Activated CD4-positive, alpha-beta T cell treated with anti-CD3 and anti-CD28 coated beads for 36 hours (primary cell): ENCODE measurements at places on chromosomes 16 and 17.

DNA sequence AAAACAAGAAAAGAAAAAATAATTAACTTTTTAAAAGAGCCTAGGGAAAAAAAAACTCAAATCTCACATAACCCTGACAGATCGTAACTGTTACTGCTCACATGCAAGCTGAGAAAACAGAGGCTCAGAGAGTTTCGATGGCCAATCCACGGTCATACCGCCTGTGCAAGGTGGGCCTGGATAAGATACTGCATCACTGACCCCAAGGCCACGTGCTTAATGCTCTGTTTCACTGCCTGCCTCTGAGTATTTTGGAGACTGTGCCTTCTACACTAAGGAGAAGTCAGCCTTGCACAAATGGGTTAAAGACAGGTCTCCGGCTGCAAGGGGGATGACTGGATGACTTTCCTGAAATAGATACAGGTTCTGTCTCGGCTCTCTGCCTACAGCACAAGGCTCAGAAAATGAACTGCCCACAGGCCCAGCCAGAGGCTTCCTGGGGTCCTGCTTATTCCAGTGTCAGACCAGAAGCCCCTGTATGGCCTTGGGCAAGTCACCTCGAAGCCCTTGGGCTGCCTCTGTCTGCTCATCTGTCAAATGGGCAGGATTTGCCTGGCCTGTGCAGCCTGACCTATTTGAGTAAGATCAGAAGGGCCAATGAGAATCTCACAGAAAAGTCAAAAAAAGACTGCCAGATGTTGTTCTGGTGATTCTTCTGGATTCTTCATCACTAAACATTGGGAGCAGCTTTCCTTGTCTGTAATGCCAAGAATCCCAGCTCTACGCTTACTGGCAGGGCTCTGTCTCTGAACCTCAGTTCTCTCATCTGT is 25.8 kb downstream of the CNGB1 start:
- no peaks in the 10 kb centered on the region for H3K36me3 ChIP-seq
- no peaks in the 10 kb centered on the region for H3K4me1 ChIP-seq
- no peak overlapping the region for H3K4me3 ChIP-seq
- DNase-seq, result no peak
- no peak overlapping the region for H3K27ac ChIP-seq

DNA sequence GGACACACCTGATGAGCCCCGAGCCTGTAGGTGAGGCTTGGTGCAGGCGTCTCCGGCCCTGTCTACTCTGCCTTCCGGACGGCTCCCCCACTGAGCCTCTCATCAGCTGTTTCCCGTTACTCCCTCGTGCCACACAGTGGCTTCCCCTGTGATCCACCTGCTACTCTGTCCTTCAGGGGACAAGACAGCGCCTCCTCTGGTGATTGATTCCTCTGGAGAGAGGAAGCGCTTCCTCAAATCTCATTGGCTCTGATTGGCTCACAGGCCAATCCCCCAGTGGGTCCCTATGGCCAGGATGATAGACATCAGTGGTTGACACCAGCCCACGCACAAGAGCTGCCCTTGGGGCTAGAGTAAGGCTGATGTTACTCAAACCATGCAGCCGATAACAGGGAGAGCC is 24.0 kb downstream of the RNF213 start:
- H3K36me3 ChIP-seq, result peaks cover 45% of the 10 kb centered on the region
- no peak for DNase-seq
- peak overlapping the region; percentile 0 for H3K27ac ChIP-seq
- H3K4me3 ChIP-seq, result no peak overlapping the region
- H3K27me3 ChIP-seq, result no peaks in the 10 kb centered on the region
- peaks cover 5% of the 10 kb centered on the region for H3K4me1 ChIP-seq

DNA sequence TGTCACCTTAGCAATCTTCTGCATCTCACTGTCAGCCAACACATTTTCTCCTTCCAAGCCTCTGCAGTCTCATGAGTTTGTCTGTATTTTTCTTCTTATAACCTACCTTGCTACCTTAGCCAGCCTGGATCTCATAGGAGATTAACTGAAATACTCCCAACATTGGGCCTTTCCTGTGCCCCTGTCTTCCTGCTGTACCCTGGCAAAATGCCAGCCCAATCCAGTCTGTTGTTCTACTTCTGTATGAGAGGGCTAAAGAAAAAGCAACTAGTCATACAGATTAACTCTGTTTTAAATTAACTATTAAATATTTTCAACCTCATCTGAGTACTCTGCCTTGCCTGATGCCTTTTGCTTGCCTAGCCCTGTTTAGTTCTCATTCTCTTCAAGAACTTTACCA is 18.4 kb downstream of the GOSR1 start:
- DNase-seq, result no peak
- no peak overlapping the region for H3K4me3 ChIP-seq
- no peak overlapping the region for H3K27ac ChIP-seq
- H3K36me3 ChIP-seq, result peaks cover 60% of the 10 kb centered on the region

DNA sequence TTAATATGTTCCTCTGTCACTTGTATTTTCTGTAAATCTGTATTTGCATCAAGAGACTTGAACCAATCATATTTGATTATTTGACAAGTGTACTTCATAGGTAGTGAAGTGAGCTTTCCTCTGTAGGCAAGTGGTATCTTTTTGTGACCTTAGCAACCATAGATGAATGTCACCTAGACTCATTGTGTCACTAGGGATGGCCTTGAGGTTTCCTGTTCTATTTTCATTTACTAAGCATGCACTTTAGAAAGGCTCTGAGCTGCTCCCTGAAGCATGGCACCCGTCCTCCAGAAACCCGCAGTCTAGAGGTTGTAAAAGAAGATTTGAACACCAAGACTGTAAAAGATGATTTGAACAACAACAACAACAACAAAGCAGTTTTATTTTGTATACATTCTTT is 151.7 kb downstream of the PRKCB start:
- peaks cover 16% of the 10 kb centered on the region for H3K36me3 ChIP-seq
- H3K4me3 ChIP-seq, result no peak overlapping the region
- H3K27me3 ChIP-seq, result no peaks in the 10 kb centered on the region
- H3K4me1 ChIP-seq, result peaks cover 11% of the 10 kb centered on the region
- DNase-seq, result no peak

GRCh38 chr16:50675686-50676610 is 5.2 kb downstream of the SNX20 start:
- DNase-seq, result no peak
- H3K4me1 ChIP-seq, result peaks cover 44% of the 10 kb centered on the region
- no peak overlapping the region for H3K4me3 ChIP-seq

DNA sequence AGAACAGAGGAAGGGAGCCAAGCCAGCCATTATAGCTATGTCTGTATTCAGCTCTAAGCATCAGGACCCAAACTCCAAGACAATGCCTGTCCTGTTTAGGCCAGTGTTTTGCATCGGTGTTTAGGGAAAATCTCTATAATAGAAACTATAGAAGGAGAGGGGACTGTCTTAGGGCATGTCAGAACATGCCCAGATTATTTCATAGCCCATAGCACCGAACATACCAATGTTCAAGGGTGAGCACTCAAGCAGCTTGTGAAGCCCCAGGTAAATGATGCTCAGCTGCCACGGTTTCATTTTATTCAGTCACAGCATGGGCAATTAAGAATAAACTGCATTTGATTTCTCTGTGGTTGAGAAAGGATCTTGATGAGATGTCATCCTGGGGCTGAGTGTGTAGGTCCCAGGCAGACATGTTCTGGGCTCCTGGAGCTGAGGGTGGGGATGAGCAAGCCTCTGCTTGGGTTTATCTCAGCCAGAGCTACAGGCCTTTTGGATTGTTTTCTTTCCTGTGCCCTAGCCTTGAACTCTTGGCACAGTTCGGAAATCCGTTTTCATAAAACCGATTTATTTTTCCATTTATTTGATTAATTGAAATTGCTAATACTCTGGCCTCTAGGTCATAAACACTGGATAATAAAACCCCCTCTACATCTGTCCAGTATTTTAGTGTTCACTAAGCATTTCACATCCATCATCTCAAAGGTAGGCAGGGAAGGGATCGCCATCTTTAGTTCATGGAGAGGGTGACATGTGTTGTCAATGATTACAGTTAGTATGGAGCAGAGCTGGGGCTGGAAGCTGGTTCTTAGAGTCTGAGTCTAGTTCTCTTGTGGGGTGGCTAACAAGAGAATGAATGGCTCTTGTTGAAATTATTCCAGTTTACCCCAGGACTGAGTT is 290.7 kb upstream of the ASIC2 start:
- H3K4me1 ChIP-seq, result no peaks in the 10 kb centered on the region
- no peak overlapping the region for H3K4me3 ChIP-seq
- no peak for DNase-seq
- H3K27ac ChIP-seq, result no peak overlapping the region

- H3K4me3 ChIP-seq, result peak overlapping the region; percentile 96
- peaks cover 21% of the 10 kb centered on the region for H3K36me3 ChIP-seq
- H3K27me3 ChIP-seq, result no peaks in the 10 kb centered on the region
These were observed 290 bp downstream of the TOB1 start for GRCh38 chr17:50865868-50866260.

GRCh38 chr17:79065105-79065670 is 9.4 kb upstream of the ENGASE start:
- no peaks in the 10 kb centered on the region for H3K27me3 ChIP-seq
- no peak overlapping the region for H3K4me3 ChIP-seq
- H3K4me1 ChIP-seq, result peaks cover 2% of the 10 kb centered on the region
- peak; percentile 62 for DNase-seq

DNA sequence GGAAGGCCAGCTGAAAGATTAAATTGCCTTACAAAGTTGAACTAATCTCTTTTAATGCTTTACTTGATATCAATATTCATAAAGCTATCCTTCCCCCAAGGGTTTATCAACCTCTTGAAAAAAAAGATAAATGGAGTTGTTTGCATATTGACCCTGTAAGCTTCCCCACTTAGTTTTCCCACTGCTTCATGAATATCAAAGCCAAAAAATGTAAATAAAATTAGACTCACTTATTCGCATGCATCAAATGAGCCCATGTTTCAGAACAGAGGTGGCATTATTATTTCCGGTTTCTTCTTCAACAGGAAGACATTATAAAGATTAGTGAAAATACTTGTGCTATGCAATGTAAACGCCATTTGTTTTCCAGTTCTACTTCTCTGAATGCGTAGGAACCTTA is 150.7 kb downstream of the CDH11 start:
- no peak for DNase-seq
- no peak overlapping the region for H3K27ac ChIP-seq
- H3K4me1 ChIP-seq, result no peaks in the 10 kb centered on the region
- H3K27me3 ChIP-seq, result no peaks in the 10 kb centered on the region
- H3K36me3 ChIP-seq, result no peaks in the 10 kb centered on the region
- H3K4me3 ChIP-seq, result no peak overlapping the region

DNA sequence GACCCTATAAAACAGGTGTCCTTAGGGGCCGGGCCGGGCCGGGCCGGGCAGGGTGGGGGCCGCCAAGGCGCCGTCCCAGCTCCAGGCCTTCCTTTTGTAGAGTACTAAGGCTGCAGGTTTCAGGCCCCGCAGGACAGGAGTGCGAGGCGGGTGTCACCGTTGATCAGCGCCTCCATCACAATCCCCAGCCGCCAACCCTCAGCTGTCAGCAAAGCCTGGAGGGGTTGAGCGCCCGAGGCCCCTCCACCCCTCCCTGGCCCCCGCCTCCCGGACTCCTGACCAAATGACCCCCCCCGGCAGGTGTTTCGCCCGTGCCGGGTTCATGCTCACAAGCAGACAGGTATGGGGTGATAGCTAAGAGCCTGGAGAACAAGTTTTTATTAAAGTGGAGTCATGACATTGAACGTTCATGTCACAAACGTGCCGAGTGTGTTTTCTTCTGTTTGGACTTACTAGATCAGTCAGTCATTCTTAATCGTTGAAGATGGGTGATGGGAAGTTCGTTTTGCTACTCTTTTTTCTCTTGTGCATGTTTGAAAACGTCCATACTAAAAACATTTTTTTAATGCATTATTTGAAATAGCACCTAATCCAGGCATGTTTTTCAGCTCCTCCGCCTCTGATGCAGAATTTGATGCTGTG is 534 bp downstream of the ARL2BP start:
- H3K4me3 ChIP-seq, result peak overlapping the region; percentile 86
- peaks cover 15% of the 10 kb centered on the region for H3K36me3 ChIP-seq
- peak; percentile 53 for DNase-seq
- H3K27ac ChIP-seq, result no peak overlapping the region
- H3K27me3 ChIP-seq, result no peaks in the 10 kb centered on the region

DNA sequence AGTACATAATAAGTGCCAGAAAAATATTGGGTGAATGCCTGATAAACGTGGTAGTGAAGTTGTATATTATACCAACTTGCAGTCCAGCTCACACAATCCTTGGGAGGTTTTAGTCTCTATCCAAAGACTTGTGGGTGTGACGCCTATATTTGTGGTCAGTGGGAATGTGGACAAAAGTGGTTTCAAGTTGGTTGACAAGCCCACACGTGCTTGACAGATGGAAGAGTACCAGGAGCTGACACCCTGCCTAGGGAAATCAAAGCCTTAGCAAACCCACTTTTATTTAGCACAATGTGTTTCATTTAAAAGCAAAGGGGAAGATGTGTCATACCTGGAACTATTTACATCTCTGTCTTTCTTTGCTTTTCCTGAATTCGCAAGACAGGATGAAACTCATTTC is 79.0 kb downstream of the CA10 start:
- no peak overlapping the region for H3K4me3 ChIP-seq
- no peaks in the 10 kb centered on the region for H3K4me1 ChIP-seq
- DNase-seq, result no peak

DNA sequence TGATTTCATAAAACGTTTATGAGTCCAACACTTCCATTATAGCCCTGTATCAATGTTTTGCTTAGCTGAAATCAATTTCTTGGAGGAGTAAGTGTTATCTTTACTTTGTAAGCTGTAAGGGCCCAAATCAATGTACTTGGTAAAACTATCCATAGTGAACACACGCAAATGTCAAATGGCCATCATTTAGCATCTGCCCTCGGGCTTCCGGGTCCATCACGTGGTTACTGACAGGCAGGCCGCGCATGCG is 687 bp upstream of the NARF start:
- H3K4me1 ChIP-seq, result peaks cover 30% of the 10 kb centered on the region
- H3K4me3 ChIP-seq, result peak overlapping the region; percentile 79
- peaks cover 30% of the 10 kb centered on the region for H3K36me3 ChIP-seq
- H3K27ac ChIP-seq, result peak overlapping the region; percentile 99
- no peak for DNase-seq
- H3K27me3 ChIP-seq, result no peaks in the 10 kb centered on the region
